ENCODE measurements at places on chromosomes 4 and X. TPM values are rescaled to one million over a fixed set of nuclear protein-coding genes. Genes with fewer than 3 reads are reported as not detected.

DNA sequence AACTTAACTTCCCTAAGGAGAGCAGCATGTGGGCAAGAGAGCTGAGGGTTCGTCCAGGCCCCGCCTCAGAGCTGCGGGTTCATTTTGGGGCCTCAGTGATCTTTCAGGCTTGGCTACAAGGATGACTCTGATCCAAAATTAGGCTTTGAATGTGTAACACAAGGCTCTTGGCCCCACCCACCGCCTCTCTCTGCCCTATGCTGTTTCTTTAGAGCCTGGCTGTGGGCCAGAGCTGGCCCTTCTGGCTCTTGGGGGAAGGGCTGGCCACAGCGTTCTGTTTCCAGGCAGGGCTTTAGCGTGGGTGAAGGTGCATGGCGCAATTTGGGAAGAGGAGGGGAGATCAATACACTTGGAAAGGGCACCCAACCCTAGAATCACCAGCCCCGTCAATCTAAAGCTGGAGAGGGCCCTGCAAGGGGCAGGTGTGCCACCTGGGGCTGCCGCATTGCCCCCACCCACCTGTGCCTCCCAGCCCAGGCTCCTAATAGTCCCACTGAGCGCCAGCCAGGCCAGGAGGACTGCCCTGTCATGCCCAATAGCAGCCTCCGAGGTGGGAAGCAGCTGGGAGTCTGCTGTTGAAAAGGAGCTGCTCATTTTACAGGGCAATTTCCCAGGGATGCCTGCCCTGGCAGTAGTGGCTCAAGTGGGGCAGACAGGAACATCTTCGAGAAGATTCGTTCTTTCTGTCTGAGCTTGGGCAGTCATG is 84.5 kb upstream of the MAML3 start:
- no peaks in the 10 kb centered on the region for H3K36me3 ChIP-seq
- H3K4me3 ChIP-seq = peak overlapping the region; percentile 27
- no peaks in the 10 kb centered on the region for H3K27me3 ChIP-seq
- peak overlapping the region; percentile 84 for H3K27ac ChIP-seq

GRCh38 chr4:183441276-183441675 is 3.2 kb upstream of the CDKN2AIP start:
- no peak overlapping the region for H3K4me3 ChIP-seq
- peaks cover 16% of the 10 kb centered on the region for H3K4me1 ChIP-seq
- no peaks in the 10 kb centered on the region for H3K27me3 ChIP-seq

GRCh38 chr4:134388351-134388750 is 186.8 kb upstream of the PABPC4L start:
- H3K36me3 ChIP-seq = no peaks in the 10 kb centered on the region
- no peaks in the 10 kb centered on the region for H3K4me1 ChIP-seq
- no peak for DNase-seq
- no peak overlapping the region for H3K4me3 ChIP-seq

- H3K27ac ChIP-seq = no peak overlapping the region
- H3K36me3 ChIP-seq = no peaks in the 10 kb centered on the region
- no peaks in the 10 kb centered on the region for H3K4me1 ChIP-seq
- H3K27me3 ChIP-seq = no peaks in the 10 kb centered on the region
- no peak overlapping the region for H3K4me3 ChIP-seq
Observed at GRCh38 chrX:25275159-25275558, 259.4 kb upstream of the ARX start.

GRCh38 chrX:108299101-108299591 is 139.1 kb downstream of the COL4A6 start:
- H3K4me3 ChIP-seq = no peak overlapping the region
- no peaks in the 10 kb centered on the region for H3K27me3 ChIP-seq
- DNase-seq = no peak
- H3K27ac ChIP-seq = no peak overlapping the region
- H3K36me3 ChIP-seq = no peaks in the 10 kb centered on the region
- H3K4me1 ChIP-seq = no peaks in the 10 kb centered on the region

DNA sequence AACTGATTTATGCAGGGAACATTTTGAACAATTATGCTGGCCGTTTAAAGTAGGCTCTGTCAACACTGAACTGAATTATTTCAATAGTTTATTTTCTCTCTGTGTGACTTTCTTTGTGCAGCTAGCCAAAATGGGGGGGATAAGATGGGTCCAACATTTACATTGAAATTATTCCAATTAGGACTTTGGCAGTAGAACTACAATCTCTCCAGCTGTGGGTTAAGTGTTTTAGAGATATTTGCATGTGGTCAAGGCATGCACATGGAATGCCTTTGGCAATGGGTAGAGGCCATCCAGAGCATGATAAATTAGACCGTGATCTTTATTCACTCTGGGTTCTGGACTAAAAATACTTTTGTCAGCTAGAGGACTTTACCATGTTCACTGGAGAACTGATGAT is 107.9 kb upstream of the ELOVL6 start:
- no peak for DNase-seq
- no peaks in the 10 kb centered on the region for H3K4me1 ChIP-seq
- no peaks in the 10 kb centered on the region for H3K36me3 ChIP-seq

DNA sequence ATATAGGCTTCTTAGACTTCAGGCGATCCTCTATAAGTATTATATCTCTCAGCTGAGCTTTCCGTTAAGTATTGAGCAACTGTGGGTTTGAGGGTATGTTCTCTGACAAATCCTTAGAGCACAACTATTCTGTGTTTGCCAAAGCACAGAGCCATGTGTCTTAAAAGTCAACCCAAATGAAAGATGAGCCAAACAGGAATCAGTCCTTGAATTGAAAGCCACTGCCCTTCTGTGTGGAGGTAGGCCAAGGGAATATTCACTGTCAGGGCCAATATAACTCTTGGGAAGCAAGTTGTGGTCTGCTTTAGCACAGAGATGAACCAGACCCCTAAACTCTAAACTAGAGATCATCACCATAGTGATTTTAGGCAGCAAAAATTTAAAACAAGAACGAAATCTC is 164.0 kb downstream of the STAG2 start:
- H3K27me3 ChIP-seq = no peaks in the 10 kb centered on the region
- no peak for DNase-seq
- no peaks in the 10 kb centered on the region for H3K36me3 ChIP-seq
- no peaks in the 10 kb centered on the region for H3K4me1 ChIP-seq

DNA sequence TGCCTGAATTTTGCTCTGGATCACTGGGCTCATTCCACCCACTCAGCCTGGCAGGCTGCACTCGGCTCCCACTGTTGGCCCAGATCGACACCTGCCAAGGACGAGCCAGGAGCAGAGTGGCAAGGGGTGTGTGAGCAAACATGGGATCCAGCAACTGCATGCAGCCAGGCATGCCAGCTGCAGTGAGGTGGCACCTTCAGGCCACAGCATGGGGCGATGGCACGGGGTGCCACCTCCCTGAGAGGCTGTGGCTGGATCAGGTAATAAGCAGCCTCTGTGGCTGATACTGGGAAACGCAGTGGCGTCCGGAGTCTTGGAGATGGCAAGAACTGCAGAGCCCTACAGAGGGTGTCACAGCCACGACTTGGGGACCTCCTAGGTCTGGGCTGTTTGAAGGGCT is 244.5 kb upstream of the FSTL5 start:
- no peak for DNase-seq
- H3K36me3 ChIP-seq = no peaks in the 10 kb centered on the region
- H3K4me3 ChIP-seq = no peak overlapping the region
- H3K27me3 ChIP-seq = no peaks in the 10 kb centered on the region
- H3K4me1 ChIP-seq = no peaks in the 10 kb centered on the region

DNA sequence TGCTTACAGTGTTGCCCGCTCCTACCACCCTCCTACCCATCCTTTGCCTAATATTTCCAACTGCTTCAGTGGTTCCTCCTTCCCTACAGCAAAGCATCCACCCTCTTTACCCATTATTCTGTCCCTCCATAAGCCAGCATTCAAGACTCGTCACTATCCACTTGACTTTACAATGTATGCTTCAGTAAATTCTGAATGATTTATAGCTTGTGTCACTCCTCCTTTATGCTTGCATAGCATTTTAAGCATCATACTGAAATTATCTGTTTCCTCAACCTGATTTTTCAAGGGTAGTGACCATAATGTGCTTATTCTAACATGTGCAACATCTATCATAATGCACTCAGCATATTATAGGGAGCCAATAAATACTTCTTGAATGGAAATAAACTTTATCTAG is 365.5 kb downstream of the RAB28 start:
- H3K36me3 ChIP-seq = no peaks in the 10 kb centered on the region
- no peak overlapping the region for H3K27ac ChIP-seq
- H3K27me3 ChIP-seq = no peaks in the 10 kb centered on the region
- no peak for DNase-seq

Gene DDX53
- not detected for total RNA-seq

Gene LUZP4
- not detected for total RNA-seq
